ENCODE measurements at places on chromosomes 11 and 22. TPM values are rescaled to one million over a fixed set of nuclear protein-coding genes. Genes with fewer than 3 reads are reported as not detected.

DNA sequence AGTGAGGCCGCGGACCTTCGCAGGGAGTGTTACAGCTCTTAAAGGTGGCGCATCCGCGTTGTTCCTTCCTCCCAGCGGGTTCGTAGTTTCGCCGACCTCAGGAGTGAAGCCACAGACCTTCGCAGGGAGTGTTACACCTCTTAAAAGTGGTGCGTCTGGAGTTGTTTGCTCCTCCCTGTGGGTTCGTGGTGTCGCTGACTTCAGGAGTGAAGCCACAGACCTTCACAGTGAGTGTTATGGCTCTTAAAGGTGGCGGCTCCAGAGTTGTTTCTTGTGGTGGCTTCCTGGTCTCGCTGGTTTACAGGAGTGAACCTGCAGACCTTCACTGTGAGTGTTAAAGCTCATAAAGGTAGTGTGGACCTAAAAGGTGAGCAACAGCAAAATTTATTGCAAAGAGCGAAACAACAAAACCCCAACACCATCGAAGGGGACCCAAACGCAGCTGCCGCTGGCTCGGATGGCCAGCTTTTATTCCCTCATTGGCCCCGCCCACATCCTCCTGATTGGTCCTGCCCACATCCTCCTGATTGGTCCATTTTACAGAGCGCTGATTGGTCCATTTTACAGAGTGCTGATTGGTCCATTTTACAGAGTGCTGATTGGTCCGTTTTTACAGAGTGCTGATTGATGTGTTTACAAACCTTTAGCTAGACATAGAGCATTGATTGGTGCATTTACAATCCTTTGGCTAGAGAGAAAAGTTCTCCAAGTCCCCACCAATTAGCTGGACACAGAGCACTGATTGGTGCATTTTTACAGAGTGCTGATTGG is 1.2 kb upstream of the TMEM45B start:
- DNase-seq: no peak

DNA sequence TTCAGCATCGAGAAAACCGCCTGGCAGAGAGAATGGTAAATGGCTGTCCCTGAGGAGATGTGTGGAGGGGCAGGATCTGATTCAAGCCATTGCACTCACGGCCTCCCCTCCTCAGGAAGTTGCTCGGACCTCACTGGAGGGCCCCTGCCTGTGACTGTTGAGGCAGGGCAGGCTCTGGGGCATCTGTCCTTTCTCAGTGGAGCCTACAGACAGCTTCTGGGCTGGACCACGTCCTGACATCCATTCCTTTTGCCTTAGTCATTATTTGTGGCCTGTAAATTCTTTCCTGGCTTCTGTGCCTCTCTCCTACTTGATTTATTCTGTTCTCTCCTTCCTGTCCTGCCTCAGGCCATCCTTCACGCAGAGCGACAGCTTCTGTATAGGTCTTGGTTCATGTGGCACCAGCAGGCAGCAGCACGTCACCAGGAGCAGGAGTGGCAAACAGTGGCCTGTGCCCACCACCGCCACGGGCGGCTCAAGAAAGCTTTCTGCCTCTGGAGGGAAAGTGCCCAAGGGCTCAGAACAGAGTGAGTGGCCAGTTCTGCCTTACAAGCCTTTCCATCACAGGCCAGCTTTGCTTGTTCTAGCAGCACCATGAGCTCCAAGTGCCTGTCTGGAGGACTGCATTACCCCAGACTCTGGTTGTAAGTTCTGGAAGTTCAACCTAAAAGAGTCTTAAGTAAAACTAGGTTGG is 59.6 kb downstream of the PISD start:
- no peak for DNase-seq

GRCh38 chr11:134504146-134504905 is 92.3 kb upstream of the B3GAT1 start:
- DNase-seq: peak; percentile 40

GRCh38 chr11:33868647-33869461 is 23.0 kb downstream of the LMO2 start:
- DNase-seq: no peak

DNA sequence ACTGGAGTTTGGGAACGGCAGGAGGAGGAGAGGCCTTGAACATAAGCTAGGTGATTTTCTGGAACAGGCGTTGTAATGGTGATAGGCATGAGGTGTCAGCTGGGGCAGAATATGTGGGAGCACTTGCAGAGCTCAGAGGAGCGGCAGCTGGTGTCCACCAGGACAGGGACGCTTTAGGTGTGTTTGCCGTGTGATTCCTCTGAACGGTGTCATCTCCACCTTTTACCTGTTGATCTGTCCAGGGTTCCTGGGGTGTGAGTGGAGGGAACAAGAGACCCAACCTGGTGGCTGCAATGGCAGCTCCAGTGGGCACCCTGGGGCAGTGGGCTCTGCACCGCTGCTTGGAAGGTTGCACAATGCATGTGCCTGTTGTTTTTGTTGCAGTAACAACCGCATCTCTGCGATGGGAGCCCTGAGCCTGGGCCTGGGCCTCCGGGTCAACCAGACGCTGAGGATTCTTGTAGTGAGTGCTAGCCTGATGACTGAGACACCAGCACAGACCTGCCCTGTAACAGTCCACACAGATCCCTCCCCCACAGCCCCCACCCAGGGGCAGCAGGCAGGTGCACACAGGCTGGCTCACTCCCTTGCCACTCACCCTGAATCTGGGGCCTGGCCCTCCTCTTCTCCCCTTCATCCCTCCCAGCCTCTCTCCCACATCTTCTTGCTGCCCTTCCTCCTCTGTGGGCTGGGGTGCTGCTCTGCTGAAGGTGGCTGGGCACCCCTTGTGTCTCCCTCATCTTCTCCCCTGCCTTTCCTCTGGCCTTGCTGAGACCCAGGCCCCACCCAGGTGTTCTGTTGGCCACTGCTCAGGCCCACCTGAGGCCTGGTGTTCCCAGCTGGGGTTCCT is 9.2 kb downstream of the LRRC74B start:
- peak; percentile 54 for DNase-seq

- DNase-seq: no peak
These were observed 31.1 kb downstream of the MRGPRX4 start for GRCh38 chr11:18203723-18204122.

- peak; percentile 61 for DNase-seq
These were observed 4.0 kb downstream of the APOL4 start for GRCh38 chr22:36197514-36198146.

DNA sequence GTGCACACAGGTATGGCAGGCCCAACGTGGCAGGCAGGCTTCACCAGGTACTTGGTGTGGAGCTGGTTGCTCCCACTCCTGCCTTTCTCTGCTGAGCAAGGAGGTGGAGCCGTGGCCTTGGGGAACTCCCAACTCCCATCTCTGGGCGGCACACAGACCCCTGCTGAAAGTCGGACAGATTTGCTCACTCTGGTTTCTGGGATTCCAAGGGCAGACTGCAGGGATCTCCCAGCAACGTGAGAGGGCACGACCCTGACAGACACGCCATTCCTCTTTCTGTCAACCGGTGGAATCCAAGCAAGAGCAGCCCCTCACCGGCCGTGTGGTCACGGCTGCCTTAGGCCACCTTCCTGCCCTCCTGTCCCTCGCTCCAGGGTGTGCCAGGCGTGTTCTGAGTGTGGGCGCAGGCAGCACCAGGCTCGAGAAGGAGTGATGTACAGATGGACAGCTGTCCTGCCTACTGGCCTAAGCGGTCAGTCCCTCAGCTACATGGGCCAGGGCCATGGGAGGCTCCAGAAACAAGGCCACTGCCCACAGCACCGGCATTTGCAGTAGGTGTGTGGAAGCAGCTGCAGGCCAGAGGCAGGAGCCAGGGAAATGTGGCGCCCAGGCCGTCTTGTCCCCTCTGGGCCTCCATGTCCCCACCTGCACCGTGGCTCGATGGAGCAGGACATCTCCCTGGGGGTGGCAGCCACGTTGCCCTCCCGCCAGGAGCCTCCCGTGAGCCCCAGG is 13.7 kb upstream of the PPARA start:
- DNase-seq: no peak

DNA sequence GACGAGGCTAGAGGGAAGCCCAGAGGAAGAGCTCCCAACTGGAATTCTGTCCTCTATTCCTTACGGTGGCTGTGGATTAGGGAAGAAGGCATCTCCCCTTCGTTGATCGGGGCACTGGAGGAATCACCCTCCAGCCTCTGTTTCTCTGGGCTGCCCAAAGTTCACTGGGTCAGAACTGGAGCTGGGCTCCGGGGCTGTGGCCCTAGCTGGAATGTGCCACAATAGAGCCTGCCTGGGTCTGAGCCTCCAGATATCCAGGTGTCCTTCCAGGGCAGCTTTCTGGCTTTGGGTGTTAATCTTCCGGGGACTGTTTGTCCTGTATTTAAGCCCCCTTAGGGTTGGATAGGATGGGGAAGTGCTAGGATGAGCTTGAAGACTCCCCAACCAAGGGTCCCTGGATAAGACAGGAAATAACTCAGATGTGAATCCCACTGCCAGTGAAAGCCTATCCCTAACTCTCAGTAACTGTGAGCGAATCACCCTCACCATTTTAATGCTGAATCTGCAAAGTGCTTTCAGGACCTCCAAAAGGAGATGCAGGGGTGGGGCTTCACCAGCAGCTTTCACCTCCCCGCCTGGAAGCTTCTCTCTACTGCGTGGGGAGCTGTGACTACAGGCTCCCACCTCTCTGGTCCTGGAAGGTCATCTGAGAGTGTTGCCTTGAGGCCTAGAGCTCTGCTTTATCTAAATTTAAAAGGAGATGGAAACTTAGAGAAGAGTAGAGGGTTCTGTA is 9.5 kb downstream of the YPEL4 start:
- no peak for DNase-seq

- no peak for DNase-seq
These were observed 130.2 kb downstream of the CEP164 start for GRCh38 chr11:117457835-117458234.

- no peak for DNase-seq
These were observed 319.0 kb downstream of the DDX10 start for GRCh38 chr11:108983636-108984420.

DNA sequence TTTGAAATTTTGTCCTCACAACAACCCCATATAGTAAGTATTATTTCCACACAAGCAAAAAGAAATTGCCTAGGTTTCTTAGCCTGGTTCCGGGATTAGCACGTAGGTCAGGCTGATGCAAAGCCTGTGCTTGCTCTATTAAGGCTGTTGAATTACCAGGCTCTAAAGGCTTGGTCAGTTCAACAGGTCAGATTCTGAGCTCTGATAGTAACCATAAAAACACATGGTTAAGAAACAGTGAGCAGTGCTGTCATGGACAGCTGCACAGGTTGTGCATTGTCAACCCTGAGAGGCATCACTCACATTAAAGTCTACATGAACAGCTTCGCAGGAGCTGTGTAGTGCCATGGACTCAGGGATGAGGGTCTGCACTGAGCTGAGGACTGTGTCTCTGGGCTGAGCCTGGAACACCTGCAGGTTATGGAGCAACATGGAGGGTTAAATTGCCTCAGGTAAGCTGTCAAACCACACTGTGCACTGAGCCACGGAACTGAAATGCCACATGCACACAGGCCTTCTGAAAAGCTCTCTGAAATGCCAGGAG is 98.0 kb downstream of the PIWIL4 start:
- no peak for DNase-seq

GRCh38 chr11:43802509-43802908 is 78.1 kb upstream of the ALKBH3 start:
- DNase-seq: no peak

Gene RCOR2
- not detected for total RNA-seq

Gene FOSL1
- total RNA-seq: 123 TPM

Gene MRGPRE
- not detected for total RNA-seq

Gene WT1
- total RNA-seq: not detected

Gene SCGB1C1
- not detected for total RNA-seq

Gene CBLIF
- 2.6 TPM for total RNA-seq

All from ascending aorta (tissue), 2 donors.